Activated naive CD8-positive, alpha-beta T cell treated with anti-CD3 and anti-CD28 coated beads for 36 hours (primary cell): ENCODE measurements at places on chromosomes 12 and 14. TPM values are rescaled to one million over a fixed set of nuclear protein-coding genes. Genes with fewer than 3 reads are reported as not detected.

Gene NTN4
- not detected for total RNA-seq

DNA sequence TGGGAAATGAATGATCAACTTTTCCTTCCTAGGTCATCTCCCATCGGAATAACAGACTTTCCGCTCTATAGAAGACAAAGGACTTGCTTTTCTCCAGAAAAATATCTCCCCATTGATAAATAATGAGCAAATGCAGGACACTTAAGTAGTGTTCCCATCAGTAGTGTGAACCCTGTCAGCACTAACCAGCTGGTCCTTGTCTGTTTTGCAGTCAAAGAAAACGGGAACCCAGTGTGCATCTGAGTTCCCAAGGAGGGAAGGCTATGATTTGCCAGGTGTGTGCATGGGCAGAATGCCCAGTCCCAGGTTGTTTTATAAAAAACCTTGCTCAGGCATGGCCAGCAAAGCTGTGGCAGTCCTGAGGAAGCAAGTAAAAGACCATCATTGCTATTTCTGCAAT lies 256.5 kb upstream of the HMGA2 start:
- DNase-seq: no peak

DNA sequence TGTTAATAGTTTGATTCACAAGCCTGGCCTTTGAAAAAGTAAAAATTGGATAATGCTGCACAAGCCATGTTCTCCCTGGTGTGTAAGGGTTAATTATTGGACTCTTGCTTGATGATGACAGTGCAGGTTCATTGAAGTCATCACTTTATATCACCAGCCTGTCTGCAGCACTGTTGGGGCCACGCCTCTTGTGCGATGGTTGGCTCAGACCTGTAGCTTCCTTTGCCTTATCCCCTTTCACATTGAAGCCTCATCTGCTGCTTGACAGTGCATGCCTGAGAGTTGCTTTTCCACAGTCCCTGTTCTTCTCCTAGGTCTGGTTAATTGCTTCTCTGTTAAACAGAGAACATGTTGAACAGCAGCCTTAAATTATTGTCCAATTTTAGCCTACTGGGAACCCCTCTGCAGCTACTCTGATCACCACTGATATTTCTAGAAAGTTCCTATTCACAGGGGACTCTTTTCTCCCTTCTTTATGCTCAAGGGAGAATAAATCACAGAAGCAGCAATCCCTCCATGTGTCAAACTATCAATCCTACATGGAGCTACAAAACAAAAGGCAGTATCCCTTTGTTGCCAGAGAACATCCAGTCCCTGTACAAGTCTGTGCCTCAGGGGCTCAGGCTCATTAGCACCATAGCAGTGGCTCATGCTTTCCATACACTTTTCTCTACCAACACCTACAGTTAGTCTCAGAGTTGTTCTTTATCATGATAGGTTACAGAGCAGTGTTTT lies 322.1 kb downstream of the RGS6 start:
- no peak for DNase-seq

- no peak for DNase-seq
Measured at GRCh38 chr12:56146492-56147460, 5.6 kb upstream of the MYL6B start.

GRCh38 chr14:96364962-96365361 lies 1.6 kb downstream of the GSKIP start:
- DNase-seq: no peak

Gene MEG3
- 0.10 TPM for total RNA-seq

Gene CLEC2A
- not detected for total RNA-seq

Gene COCH
- 6.4 TPM for total RNA-seq

DNA sequence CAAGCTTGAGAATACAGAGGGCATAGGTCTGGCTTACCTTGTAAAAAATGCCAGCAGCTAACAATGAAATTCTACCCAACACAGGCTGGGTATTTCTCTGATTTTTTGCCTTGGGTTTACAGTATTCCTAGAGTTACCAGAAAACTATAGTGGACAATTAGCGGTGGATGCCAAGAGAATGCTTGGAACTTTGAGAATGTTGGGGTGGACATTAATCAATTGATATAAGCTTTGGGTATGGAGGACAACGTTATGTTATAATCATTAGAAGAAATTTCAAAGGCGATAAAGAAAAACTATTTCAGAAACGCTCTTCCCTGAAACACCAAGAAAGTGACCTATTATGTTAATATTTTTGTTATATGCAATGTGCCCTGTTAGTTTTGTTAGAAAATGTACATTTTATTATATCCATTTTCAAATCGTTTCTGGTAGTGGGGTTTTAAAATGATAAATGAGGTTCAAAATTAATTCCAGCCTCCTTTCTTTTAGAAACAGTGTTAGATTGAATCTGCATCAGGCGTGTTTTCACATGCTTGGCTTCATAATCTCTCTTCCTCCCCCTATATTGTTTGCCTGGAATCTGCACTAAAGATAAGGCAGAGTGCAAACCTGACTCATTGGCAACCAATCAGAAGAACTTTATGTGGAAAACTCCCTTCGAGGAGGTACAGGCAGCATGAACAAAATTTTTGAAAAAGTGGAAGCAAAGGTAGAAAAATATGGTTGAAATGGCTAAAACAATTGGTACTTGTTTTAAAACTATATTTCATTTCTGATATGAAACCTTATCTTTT lies 1.4 kb upstream of the PTPRQ start:
- no peak for DNase-seq

DNA sequence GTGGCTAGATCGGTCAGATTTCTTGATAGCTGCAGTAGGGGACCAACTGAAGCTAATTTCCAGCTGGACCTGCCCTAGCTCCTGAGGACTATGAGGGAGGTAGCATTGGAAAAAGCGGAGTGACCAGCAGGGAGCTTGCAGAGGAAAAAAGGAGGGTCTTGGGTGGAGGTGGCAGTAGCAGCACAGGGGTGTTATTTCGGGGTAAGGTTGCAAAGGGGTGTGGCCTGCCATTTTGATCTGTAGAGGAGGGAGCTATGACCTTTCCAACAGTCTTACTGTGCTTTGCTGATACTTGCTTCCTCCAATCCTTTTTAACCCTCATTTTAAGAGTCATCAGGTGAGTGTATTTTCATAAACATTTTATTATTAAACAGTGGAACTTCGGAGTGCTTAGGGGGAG lies 83.8 kb upstream of the NRXN3 start:
- DNase-seq: no peak

GRCh38 chr14:35159742-35160409 lies 37.5 kb downstream of the PRORP start:
- DNase-seq: no peak

- no peak for DNase-seq
Measured at GRCh38 chr12:40971911-40972310, 216.2 kb upstream of the PDZRN4 start.

DNA sequence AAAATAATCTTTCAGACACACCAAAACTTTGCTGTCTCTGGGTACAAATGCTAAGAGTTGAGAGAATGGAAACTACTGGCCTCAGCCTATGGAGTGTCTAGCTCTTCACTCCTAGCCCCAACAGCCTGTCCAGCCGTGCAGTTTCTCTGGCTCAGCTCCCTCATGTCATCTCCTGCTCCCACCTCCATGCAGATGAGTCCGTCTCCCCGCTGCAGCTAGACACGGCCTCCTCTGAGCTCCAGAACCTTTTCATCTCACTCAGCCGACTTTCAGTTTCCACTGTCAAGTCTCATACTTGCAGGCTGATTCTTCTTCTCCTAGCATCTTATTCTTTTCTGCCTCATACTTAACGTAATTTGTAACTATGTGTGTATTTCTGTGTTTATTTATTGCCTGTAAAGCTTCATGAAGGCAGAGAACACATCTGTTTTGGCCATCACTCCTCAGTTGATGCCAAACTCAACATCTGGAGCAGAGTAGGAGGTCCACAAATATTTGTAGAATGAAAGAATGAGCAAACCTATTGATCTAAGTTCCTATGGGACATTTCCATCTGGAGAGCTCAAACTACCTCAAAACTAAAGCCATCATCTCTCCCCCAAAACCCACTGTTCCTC lies 139.8 kb upstream of the PWP1 start:
- DNase-seq: no peak

DNA sequence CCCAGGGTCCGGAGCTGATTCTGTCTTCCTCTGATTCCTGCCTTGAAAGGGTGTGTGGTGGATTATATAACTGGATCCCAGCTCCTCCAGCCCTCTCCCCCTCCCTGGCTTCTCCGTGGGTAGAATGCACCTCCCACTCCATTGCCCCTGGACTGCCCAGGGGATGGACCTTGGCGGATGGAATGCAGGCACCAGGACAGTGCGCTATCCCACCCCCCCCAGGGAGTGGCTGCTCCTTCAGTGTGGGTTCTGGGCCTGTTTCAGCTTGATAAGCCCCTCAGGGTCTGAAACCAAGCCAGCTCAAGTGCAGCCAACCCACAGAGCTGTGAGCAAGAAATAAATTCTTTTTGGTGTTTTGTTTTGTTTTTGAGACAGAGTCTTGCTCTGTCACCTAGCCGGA lies 112.4 kb upstream of the TMEM132D start:
- DNase-seq: no peak

GRCh38 chr12:66189486-66189843 lies 451 bp downstream of the IRAK3 start:
- no peak for DNase-seq

Gene TROAP
- total RNA-seq: 59.7 TPM

- peak; percentile 72 for DNase-seq
Measured at GRCh38 chr14:69574263-69574953, at the start of gene CCDC177. Gene CCDC177, minus strand, starts transcription at chr14:69574871. Its CDS starts 1,249 bp downstream, at chr14:69573622.

Gene KRT6A
- total RNA-seq: not detected

DNA sequence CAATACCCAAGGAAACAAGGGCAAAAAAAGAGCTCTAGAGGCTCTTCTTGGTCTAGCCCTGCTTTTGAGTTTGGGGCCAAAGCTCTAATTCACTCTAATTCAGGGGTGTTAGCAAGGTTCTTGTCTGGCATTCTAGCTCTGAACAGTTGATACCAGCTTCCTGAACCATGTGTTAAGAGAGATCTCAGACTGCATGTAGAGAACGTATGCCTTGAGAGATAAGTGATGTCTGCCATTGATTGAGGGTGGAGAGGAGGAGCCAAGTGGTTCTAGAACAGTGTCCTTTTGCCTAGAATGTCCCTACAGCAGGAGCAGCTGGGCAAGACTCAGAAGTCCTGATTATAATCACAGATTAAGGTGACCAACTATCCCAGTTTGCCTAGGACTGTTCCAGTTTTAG lies 18.2 kb upstream of the POC1B start:
- DNase-seq: no peak

Gene ANKRD33
- not detected for total RNA-seq

DNA sequence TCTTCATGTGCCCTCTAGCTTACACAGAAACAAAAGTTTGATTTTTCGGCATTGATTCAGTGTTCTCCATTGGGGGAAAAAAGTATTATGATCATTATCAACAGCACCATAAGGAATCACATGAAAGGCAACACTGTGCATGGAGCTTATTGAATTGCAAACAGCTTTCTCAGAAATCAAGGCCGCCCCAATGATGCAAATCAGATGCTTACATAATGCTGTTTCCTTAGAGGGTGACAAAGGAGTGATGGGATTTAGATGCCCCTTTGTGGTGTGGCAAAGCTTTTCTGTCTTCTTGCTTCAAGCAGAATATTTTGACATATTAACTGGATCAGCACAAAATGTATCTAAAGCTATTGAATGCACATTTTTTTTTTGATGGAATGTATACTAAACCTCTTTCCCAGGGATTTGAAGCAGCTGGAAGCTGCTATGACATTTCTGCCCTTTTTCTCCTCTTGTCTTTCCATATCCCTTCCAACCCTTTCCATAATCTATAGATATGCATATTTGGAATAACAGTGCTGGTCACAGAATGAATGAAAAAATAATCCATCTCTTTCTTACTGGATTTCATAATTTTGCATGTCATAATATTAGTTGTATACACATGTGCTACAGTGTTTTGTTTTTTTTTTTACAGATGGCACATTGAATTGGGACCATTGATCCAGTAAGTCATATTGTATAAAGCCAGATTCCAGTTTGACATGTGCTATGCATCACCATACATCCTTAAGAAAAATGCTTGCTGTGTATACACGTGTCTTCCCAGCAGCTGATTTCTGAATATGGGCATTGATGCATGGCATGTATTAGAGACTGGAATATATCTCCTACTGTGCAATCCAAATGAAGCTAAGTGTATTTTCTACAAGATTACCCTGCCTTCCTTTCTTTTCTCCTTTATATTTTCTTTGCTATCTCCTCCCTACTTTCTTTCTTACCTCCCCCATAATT lies 259.7 kb upstream of the DCN start:
- DNase-seq: no peak

Gene CCDC175
- total RNA-seq: not detected
